Hematopoietic multipotent progenitor cell treated with erythropoietin and hydrocortisone succinate and interleukin-3 and kit ligand, for 8 days (in vitro differentiated cells): ENCODE measurements at places on chromosomes 7 and 10.

DNA sequence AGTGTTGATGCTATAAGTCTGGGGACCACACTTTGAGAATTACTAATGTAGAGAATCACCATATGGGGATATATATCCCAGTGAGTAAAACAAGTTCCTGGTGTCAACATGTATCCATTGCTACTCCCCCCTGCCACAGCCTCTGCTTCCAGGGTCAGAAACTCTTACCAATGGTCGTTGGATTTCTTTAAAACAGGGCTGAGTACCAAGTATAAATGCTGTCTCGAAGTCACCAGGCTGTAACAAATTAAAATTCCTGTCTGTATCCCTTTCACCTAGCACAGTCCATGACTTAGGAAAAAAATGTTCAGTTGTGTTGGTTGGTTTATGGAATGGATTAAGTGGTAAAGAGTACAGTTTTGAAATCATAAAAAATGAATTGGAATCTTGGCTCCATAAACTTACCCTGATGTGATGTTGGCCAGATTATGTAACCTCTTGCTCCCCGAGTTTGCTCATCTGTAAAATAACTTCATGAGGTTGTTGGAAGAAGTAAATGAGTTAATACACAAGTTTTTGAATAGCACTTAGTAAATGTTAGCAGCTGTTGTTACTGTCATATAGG lies 364.0 kb upstream of the LRGUK start:
- no peak for DNase-seq

GRCh38 chr7:90326500-90326899 lies 5.4 kb upstream of the FAM237B start:
- no peak for DNase-seq

- DNase-seq, result no peak
Observed at GRCh38 chr10:117132751-117133231, 5.3 kb downstream of the VAX1 start.

- no peak for DNase-seq
Observed at GRCh38 chr7:90817846-90818245, 221.7 kb downstream of the CDK14 start.

GRCh38 chr10:21173802-21174714 lies 276.9 kb upstream of the NEBL start:
- no peak for DNase-seq

DNA sequence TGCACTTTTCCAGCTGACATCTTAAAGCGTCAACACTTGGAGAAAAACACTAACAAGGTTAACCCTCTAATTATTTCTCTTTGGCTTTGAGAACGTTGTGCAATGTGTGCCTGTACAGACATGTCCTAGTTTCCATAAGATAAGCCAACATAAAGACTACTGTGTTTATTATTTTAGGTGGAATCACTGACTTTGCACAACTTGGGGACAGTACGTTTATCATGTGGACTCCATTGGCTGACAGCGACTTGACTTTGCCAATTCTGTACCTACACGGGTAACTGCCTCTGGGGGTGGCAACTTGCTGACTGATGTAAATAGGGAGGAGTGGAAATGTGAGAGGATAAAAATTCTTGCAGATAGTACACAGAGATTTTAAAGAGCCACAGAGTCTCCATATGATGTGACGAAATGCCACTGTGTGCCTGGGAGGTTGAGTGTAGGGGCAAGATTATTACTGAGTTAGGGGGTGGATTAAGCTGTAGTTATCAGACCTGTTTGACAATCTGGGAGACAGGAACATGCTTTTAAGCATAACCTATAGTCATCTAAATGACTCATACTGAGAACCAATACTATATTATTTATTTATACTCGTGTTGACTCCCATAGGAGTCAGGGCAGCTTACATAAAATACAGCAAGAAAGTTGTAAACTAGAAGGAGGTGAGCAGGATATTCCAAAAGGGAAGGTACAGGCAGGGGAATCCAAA lies 21.0 kb downstream of the SLC13A4 start:
- DNase-seq, result no peak

GRCh38 chr7:23247046-23247602 lies 549 bp downstream of the GPNMB start:
- no peak for DNase-seq

DNA sequence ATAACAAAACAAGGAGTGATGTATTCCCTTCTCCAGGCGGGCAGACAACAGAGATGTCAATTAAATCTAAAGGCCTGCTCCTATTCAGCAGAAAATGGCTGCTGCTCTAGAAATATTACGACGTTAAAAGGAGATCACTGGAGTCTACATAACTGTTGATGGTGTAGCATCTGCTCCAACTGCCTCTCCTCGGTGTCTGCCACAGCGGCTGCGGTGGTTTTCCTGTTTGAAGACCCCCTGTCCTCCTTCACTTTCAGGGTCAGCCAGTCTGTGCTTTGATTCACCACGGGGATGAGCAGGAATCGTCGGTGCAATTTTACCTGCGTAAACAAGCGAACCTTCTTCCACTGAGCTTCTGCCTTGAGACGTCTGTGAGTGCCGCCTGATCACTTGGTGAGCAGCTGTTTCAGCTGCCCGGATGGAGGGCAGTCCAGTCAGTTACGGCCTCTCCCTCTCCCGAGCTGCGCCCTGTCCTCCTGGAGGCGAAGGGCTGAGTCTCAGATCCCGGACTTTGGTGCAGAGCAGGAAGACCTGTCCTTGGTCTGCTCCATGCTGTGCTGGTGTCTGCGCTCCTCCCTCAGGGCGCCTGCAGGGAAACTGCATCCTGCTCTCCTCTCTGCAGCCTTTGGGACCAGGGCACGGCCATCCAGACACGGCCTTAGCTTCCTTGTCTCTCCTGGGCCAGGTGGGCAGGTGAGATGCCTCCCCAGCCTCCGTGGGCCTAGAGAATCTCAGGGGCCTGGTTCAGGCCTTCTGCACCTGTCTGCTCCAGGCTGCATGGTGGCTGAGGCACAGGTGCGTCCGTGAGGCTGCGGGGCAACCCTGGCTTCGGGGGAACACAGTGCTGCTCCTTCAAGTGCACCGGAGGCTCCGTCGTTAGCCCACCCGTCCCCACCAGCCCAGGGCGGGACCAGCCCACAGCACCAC lies 326.6 kb downstream of the ADARB2 start:
- DNase-seq, result no peak

DNA sequence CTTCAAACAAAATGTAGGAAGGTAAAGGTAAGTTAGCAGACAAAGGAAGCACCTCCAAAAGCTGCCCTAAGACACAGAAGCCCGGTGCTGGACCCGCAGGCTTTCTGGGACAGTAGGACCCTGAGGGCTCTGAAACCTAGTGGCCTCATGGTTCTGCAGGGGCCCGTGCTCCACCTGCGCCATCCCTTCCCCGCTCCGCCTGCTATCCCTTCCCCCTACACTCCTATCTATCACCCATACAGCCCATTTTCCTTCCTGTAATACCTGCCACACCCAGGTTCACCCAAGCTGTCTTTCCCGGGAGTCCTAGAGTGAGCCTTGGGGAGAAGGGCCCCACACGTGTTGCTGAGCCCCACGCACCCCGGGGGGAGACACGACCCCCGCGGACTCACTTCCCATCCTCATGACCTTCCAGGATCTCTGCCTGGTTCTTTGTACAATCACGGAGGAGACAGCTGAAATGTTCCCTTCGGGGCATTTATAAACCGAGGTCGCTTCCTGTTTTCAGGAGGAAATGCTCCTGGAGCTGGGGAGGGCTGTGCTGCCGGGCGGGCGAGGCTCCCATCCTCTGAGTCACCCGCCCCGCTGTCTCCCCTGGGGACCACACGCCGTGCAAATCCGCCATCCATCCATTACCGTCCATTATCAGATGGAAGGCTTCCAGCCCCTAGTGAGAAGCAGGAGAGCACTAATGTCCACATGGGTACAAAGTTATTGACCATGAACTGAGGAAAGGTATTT lies 251.7 kb upstream of the PITRM1 start:
- DNase-seq, result no peak

DNA sequence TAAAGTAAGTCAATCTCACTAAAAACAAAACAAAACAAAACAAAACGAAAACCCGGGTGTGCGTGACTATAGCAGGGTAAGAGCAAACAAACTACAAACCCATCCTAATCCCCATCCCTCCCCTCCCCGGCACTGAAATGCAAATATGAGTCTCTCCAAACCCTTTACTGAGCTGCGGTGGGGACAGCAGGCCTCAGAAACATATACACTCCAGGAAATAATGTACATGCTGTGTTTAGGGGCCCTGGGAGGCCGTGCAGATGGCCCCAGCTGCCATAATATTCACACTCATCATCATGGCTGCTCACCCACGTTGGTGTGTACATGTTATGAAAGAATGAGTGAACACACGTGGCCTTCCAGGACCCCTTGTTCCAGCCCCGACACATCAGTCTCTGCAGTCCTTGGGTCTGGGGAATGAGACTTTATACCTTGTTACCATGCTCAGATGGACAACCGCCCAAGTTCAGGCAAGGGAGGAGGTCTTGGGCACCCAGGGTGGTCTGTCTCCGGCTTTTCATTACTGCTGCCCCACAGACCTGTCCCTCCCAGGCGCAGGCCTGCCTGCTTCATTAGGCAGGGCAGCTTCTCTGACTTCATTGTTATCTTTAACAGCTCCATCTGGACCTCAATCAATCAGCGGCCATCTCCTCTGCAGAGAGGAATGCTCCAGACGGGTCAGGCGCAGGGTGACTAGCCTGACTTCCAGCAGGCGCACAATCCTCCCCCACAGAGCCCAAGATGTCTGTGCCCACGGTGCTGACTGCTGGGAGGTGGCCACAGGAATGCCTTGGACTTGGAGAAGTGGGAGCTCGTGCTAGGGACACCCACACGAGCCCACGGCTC lies 20.6 kb downstream of the HSPA12A start:
- DNase-seq, result no peak

- DNase-seq, result no peak
Observed at GRCh38 chr10:94224656-94225055, 138.1 kb downstream of the NOC3L start.

GRCh38 chr7:46819819-46820218 lies 762.1 kb downstream of the TNS3 start:
- DNase-seq, result no peak

GRCh38 chr10:101056365-101057151 lies 5.2 kb upstream of the KAZALD1 start:
- no peak for DNase-seq

DNA sequence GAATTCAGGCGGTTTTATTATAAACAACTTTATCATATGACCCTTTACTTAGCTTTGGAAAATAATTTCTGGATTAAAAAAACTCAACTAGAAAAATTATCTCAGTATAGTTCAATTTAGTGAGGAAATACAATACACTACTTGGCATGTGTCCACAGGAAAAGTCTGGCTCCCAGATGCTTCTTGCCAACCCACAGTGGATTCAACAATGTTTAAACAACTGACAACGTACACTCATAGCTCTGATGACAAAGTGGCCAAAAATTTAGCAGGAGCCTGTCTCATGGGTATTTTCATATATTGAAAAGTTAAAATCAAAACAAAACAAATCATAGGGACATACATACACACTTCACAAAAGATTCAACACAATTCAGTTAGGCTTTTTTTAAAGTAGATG lies 158.8 kb downstream of the SKAP2 start:
- DNase-seq, result no peak

GRCh38 chr7:151138153-151138851 lies 29.2 kb downstream of the GBX1 start:
- DNase-seq, result no peak

- DNase-seq, result no peak
Observed at GRCh38 chr7:119688831-119689230, 584.1 kb upstream of the KCND2 start.
